ENCODE measurements at places on chromosomes 11 and 22. TPM values are rescaled to one million over a fixed set of nuclear protein-coding genes. Genes with fewer than 3 reads are reported as not detected.

DNA sequence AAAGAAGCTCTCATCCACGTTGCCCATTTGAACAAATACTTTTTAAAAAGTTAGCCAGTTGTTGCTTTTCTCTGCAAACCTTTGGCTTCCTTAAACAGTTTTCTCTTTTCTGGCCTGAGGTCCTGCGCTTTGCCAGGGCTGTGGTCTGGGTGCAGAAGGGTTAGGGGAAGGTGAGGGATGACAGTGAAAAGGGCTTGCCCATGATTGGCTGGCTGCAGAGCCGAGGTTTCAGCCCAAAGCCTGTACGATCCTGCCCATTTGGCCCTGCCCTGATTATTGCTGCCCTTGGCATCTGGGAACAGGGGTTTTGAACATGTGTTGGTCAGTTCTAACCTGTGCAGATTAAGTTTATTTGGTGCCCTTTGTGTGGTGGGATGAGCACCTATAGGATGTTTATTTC, 1.5 kb downstream of the INCENP start:
- DNase-seq = no peak

GRCh38 chr11:119380160-119380826, 1.2 kb downstream of the USP2 start:
- DNase-seq = peak; percentile 51

OR51B2 gene
- not detected for total RNA-seq

- no peak for DNase-seq
These were observed 1290.9 kb downstream of the BRD1 start for GRCh38 chr22:48536541-48537342.

GRCh38 chr11:17580271-17580670, 33.2 kb downstream of the OTOG start:
- no peak for DNase-seq

DNA sequence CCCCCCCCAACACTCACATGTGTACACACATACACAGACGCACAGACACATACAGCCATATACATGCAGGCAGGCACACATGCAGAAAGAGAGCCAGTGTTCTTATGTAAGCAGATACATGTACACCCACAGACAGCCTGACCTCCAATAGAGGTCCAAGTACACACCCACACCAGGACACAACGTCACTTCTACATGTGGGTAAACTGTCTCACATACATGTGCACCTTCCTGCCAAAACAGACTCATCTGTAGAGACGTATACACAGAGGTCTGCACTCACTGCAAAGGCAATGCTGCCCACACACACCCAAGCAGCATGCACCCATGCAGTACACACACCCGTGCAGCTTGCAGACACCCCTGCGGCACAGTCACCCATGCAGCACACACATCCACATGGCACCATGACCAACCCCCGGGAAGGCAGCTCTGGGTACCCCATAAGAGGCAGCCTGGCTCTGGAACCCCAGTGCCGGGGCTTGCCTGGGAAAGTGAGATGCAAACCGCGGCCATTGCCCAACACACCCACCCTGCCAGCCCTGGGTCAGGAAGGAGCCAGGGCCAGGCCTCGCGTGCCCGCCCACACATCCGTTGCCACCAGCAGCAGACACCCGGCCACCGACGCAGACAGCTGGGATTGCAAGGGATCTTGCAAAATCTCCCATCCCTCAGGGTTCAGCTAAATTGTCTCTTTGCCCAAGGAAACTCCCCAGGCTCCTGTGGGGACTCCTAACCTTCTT, 10.1 kb downstream of the CASTOR1 start:
- no peak for DNase-seq

DNA sequence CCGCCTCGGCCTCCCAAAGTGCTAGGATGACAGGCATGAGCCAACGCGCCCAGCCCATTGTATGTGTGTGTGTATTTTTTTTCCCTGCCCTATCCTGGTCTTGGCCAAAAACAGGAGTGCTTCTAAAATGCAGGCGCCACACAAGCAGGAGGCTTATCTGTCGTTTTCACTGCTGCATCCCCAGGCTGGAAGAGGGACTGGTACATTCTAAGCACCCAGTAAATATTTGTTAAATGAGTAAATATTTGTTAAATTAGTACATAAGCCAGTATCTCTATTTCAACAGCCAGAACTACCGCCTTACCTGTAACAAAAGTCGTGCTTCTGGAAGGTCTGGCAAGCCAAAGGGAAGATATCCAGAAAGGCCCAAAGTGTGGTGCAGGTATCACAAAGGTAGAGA, 24.9 kb downstream of the ASCC2 start:
- DNase-seq = no peak

FAM227A gene
- total RNA-seq = 1.5 TPM

GRCh38 chr11:75615751-75616150, 53.1 kb downstream of the MAP6 start:
- no peak for DNase-seq

DNA sequence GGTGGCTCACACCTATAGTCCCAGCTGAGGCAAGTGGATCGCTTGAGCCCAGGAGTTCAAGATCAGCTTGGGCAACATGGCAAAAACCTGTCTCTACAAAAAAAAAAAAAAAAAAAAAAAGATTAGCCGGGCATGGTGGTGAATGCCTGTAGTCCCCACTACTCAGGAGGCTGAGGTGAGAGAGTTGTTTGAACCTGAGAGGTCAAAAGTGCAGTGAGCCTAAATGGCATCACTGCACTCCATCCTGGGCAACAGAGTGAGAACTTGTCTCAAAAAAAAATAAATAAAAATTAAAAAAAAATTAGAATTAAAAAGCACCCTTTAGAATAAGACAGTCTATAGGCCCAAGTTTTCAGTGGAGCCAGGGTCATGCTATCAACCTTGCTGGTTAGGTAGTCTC, 95.5 kb downstream of the PDHX start:
- no peak for DNase-seq

FREY1 gene
- 0.73 TPM for total RNA-seq

SF3B2 gene
- total RNA-seq = 153 TPM

DNA sequence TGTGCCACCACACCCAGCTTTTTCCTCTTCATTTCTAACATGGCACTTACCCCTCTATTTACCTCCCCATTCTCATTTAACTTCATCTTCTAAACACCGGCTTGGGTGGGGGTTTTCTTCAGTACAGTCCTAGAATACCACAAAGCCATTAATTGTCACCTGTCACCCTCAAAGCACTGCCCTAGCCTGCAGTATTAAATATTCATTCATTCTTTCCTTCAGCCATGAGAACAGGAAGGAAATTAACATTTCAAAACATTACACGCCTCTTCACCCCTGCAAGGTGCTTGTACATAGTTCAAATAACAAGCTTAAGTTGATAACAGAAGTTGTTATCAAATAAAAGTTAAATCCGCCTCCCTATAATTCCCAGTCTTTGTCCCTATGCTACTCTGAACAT, 10.7 kb upstream of the VPS37C start:
- no peak for DNase-seq

OR2AG2 gene
- not detected for total RNA-seq

- no peak for DNase-seq
These were observed 62.5 kb downstream of the MACROD1 start for GRCh38 chr11:64103277-64103985.

GLYAT gene
- total RNA-seq = not detected

- DNase-seq = peak; percentile 32
These were observed 2.3 kb downstream of the USP35 start for GRCh38 chr11:78190871-78191538.

ELF5 gene
- 2.9 TPM for total RNA-seq

DNA sequence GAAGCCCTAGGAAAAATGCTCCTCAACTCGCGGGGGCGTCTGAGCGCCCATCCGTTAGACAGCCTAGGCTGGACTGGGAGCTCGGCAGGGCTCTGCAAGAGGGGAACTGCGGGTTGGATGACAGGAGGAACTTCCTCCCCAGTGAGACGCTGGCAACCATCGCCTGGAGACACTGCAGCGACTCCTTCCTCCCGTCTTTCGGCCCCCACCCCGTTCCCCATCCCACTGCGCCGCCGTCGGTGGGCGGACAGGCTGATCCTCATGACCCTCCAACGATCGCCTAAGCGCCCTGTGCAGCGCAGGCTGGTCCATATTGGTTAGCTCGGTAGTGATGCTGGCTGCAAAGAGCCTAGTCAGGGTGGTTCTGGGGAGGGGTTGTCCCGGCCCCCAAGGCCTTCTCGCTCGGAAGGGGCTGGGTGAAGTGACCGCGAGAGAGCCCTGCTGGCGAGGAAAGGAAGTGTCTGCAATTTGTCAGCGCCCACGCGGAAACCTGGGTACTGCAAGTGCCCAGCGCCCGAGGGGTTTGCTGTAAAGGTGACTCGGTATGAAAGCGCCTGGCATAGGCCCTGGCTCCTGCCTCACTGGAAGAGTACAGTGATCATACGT, 638 bp downstream of the NRGN start:
- DNase-seq = no peak

DNA sequence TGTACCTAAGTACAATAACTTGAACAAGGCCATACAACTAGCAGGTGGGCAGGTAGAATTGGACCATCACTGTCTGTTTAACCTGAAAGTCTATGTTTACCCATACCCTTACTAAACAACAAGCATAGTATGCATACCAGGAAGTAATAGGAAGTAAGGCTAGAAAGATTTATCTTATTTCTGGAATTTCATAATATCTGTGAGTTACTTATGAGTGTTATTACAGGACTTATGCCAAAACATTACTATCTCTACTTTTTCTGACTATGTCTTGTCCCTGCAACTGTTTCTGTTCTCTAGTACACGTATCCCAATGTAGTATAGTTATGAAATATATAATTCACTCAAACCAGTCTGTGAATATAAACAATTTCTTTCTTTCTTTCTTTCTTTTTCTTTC, 1400.8 kb upstream of the TENM4 start:
- DNase-seq = no peak

DNA sequence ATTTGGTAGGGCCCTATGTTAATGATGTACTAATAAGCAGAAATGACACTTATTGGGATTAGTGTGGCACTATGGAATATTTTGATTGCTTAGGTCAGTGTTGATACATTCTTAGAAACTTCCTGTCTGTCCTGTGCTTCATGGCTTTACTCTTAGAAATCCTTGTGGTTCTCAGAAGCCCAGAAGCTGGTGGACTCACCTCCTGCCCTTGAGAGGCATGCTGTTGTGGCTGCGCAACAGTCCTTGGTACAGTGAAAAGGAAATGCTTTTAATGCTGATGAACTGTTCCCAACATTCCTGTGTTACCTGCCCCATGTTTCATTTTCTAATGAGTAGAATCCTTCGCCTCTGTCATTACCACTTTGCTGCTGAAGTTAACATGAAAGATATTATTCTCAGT, 52.4 kb upstream of the MYO18B start:
- no peak for DNase-seq

DNA sequence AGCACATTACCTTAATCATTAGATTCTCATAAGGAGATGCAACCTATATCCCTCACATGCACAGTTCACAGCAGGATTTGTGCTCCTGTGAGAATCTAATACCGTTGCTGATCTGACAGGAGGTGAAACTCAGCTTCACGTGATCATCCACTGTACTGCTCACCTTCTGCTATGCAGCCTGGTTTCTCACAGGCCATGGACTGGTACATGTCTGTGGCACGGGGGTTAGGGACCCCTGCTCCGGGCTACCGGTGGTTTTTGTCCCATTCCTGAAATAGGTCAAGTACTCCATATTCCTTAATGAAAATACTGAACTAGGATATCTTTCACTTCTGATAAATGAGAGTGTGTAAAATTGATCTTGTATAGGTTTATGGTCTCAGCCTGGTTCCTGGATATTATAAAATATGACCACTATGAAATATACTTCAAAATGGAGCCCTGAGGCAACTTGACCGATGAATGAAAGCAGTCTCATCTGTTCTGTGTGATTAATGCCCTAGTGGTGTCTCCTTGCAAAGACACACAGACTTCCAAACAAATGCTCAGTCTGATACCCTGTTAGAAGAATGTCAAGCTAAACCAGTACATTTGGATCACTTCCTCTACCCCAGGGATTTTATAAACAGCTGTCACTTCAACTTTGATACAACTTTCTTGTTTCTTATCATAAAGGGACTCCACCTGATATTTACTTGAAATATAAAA, 492.9 kb upstream of the ANO3 start:
- no peak for DNase-seq

RFPL2 gene
- not detected for total RNA-seq

DNA sequence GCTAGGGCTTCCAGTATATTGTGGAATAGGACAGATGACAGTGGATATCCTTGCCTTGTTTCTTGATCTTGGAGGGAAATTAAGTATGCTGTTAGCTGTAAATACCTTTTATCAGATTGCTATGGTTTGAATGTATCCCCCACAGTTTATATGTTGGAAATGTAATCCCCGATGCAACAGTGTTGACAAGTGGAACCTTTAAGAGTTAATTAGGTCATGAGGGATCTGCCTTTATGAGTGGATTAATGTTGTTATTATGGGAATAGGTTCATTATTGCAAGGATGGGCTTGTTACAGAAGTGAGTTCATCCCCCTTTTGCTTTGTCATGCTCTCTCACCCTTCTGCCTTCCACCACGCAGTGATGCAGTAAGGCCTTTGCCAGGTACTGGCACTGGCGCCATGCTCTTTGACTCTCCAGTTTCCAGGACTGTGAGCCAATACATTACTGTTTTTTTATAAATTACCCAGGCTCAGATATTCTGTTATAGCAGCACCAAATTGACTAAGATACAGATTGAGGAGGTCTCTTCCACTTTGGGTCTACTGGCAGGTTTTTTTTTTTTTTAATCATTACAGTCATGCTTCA, 16.4 kb downstream of the CABIN1 start:
- DNase-seq = no peak

GRCh38 chr11:103257360-103257759, 148.1 kb downstream of the DYNC2H1 start:
- peak; percentile 3 for DNase-seq

- no peak for DNase-seq
These were observed 533.6 kb upstream of the CADM1 start for GRCh38 chr11:116037861-116038260.

Measured in HepG2 (cell line).